ENCODE measurements at places on chromosomes 1 and 21.

- no peak for DNase-seq
Observed at GRCh38 chr1:179178950-179179349, 50.5 kb downstream of the ABL2 start.

DNA sequence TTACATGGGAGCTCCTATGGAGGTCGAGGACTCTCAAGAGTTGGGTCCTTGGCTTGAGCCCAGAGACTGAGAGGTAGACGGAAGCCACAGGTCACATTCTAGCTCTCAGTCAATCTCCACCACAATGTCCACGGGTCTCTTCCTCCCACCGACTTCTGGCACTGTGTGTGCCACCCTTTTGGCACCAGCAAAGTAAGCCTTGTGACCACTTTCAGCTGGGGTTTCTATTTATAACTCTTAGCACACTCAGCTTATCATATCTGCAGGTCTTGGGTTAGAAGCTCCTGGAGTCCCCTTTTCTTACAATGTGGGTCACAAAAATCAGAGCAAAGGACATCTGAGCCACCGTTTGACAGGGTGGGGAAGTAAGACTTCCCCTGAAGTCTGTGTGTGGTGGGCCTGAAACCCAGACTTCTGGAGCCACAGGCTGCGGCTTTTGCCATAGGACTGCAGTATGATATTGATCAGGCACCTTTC lies 28.3 kb downstream of the NCMAP start:
- no peak for DNase-seq

DNA sequence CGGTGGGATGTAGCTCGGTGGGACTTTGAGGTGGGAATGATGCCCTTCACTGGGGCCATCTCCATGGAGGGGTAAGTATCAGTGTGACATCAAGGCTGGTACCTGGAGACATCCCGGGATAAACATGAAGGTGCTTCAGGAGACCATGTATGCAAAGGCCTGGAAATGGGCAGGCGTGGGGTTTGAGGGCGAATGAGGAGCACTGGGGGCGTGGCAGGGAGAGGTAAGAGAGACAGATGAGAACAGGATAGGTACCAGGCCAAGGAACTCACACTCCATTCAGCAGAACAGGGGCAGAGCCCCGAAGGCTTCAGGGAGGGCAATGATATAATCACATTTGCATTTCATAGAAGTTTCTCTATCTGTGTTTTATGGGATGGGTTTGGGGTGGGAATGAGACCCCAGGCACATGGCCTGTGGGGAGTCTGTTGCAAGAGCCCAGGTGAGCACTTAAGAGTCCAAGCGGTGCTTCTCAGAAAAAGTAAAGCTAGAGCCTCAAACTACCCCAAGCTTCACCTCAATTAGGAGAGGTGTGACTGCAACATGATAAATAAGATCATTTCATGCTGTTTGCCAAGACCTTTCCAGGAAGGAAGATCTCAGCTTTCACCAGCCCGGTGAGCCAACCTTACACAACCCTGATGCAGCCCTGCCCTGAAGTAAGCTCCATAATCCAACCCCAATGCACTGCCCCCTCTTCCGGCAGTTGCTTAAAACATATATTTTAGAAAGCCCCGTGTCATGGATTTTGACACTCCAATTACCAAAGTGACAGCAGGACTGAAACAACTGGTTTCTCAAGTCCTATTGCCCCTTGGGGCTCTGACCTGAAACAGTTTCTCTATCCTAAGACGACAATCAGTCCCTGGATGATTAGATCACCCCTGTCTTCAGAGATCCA lies 7.4 kb downstream of the S100A9 start:
- no peak for DNase-seq

- no peak for DNase-seq
Observed at GRCh38 chr1:165055581-165055980, 300.9 kb downstream of the LMX1A start.

GRCh38 chr1:230232371-230232771 lies 165.3 kb downstream of the GALNT2 start:
- DNase-seq, result peak; percentile 61

DNA sequence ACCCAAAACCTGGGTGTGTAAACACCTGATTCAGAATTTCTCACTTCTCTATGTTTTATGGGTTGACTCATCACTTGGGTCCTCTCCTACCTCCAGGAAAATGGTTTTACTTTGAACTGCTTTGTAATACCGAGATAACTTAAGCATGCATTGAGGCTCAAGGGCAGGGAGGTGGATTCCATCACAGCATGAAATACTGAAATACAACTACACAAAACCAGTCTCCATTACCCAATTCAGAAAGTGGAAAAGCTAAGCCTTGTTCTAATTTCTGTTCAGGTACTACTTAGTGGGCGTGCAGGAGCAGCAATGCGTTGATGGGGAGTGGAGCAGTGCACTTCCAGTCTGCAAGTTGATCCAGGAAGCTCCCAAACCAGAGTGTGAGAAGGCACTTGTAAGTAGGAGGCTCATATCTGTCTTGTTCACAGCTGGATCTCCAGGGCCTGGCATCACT lies 6.1 kb upstream of the C4BPA start:
- no peak for DNase-seq

DNA sequence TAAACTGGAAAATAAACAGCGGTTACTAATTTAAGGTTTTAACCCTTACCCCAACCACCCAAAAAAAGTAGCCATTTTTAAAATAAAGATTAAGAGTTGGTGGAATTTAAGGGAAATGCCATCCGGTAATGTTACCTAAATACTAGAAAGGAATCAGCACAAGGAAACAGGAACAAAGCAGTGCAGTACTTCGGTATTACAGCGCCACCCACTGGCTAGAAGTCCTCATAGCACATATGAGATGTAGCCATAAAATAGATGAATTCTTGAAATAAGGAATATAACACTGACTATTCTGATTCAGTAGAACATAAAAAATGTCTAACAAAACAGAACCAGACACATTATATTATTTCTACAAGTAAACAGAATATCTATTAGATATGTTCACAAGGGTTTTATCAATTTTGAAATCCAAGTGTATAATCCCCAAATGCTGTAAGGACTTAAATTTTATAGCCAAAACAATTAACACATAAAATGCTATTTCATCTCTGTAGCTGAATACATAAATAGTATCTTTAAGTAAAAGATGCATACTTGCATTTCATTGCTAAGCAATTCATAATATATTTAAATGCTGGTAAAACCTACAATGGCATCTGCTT lies 58.8 kb downstream of the FRRS1 start:
- DNase-seq, result peak; percentile 49

GRCh38 chr1:84247425-84248220 lies 53.9 kb upstream of the SAMD13 start:
- DNase-seq, result no peak

- no peak for DNase-seq
Observed at GRCh38 chr1:211267204-211267857, 8.2 kb downstream of the RCOR3 start.

Data from NCI-H1417 (cell line).